ENCODE measurements at places on chromosomes 2 and 18. TPM values are rescaled to one million over a fixed set of nuclear protein-coding genes. Genes with fewer than 3 reads are reported as not detected.

DNA sequence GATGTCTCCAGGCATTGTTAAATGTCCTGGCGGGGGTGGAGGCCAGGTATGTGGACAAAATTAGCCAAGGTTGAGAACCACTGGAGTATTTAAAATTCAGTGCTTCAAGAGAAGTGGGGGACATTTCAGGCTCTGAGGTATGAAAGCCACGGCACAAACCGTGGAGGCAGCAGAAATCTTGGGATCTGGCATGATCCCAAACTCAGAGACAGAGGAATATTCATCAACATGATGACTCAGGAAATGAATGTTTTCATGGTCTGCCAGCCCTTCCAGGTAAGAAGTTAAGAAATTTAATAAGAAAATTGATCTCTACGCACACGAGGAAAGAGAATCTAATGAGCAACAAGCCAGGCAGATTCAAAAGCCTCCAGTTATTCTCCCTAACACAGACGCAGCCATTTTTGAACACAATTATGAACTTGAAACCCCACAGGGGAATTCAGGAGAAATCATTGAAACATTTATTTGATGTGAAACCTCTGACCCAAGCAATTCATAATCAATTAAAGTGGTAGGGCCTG, 11.3 kb upstream of the GRP start:
- no peak for DNase-seq

DNA sequence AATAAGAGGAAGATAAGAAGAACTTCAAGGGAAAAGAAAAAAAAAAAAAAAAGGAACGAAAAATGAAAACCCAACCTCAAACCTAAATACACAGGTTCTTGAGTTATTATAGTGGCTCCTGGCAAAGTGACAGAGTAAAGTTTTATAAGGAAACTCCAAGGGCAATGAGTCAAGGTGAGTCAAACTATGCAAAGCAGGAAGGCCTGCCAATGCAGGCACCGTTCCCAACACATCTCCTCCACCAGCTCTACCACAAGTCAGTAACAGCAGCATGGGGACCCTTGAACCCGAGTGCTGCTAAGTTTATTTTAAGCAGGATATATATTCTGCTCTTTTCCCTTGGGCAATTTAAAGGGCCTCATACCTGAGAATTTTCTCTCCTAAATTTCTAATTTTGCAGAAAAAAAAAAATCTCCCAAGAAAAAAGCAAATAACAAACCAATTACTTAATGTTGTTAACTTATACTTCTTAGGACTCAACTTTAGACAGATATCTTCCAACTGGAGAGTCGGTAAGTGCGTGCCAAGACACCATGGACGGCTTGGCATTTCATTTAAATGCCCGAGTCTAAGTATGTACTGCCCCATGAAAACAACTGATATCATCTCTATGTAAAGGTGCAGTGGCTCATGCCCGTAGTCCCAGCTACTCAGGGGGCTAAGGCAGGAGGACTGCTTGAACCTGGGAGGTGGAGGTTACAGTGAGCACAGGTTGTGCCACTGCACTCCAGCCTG, 75.7 kb upstream of the TFCP2L1 start:
- DNase-seq, result no peak

- DNase-seq, result no peak
Measured at GRCh38 chr2:74507926-74508520, 528 bp upstream of the PCGF1 start.

Gene DUSP2
- polyA plus RNA-seq, result 0.84 TPM

Gene SERPINB3
- polyA plus RNA-seq, result not detected

DNA sequence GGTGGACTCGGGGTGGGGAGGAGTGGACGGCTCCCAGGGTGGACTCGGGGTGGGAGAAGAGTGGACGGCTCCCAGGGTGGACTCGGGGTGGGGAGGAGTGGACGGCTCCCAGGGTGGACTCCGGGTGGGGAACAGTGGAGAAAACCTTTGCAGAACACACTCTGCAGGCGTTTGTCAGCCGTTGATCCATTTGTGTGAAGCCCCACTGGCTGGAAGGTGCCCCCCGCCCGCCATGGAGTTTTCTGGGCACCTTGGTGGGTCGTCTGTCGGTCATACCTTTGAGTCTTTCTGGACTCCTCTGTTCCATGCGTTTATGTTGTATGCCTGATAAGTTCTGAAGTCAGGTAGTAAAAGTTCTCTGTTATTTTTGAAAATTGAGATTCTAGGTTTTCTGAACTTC, 12.5 kb downstream of the CTDP1 start:
- no peak for DNase-seq

Gene ALPI
- polyA plus RNA-seq, result not detected

GRCh38 chr2:176589287-176589686, 320.0 kb downstream of the MTX2 start:
- no peak for DNase-seq

Gene SERPINB13
- polyA plus RNA-seq, result not detected

Gene CDCA7
- 64.1 TPM for polyA plus RNA-seq

DNA sequence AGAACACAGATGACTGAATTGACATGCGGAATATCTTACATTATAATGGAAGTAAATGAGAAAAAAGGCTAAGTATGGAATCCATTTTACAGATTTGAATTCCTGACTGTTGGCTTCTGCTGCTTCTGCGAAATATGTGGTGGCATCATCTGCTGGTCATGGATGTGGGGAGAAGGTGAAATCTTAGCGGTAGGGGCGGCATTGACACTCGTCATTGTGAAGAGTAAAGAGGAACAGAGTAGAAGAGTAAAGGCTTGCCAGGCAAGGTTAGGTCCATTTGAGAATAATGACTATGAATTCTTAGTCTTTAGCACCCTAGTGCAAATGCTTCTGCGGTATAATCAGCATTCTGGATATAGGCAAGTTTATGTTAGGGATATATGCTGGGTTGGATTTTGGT, 32.4 kb downstream of the ACTR3 start:
- DNase-seq, result no peak

Gene SNTG2
- 0.85 TPM for polyA plus RNA-seq

DNA sequence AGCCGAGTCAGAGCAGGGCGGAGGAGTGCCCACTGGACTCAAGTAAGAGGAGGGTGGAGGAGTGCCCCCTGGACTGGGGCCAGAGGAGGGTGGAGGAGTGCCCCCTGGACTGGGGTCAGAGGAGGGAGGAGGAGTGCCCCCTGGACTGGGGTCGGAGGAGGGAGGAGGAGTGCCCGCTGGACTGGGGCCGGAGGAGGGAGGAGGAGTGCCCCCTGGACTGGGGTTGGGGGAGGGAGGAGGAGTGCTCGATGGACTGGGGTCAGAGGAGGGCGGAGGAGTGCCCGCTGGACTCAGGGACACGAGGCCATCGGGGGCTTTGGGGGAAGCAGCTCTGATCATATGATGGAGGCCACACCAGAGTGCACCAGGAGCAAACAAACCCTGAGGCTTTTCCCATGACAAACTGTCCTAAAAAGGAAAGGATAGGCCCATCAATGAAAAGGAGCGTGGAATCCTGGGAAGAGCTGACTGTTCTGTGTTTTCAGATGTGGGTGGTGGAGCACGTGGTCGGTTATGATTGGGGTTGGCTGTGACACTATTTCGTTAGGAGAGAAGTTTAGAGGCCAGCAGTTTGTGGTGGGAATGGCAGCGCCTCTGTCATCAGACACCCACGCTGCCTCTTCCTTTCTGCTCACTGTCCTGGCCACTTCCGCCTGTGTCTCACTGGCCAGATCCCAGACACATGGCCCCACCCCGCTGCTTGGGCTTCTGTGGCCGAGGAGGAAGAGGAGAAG, 24.5 kb upstream of the HPCAL1 start:
- no peak for DNase-seq

Gene GCKR
- polyA plus RNA-seq, result 1.4 TPM

DNA sequence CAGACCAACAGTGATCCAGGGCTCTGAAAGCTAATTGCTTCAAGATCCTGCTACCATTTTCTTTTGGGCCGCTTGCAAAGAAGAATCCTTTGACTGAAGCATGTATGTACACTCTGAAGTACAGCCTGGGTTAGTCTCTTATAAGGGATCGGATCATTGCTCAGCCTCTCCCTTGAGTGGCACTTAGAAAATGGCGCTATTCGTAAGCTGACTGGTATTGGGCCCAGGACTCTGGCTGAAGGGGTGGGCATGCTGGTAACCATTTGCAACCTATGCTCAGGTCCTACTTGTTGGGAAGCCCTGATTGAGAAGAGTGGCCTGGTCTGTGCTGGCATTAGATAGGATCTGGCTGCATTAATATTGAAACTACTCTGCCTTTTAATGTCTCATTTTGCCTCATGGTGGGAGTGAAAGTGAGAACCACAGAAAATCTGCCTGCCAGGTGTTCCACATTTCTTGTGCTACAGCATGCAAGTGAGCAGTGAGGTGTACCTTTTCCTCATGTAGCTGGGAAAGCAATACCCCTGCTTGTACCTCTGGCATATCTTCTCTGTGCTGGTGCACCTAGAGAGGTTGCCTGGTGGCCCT, 661 bp upstream of the MGAT5 start:
- no peak for DNase-seq

- DNase-seq, result peak; percentile 52
Measured at GRCh38 chr18:79790996-79791972, 6.5 kb upstream of the KCNG2 start.

GRCh38 chr2:71643674-71644357, 190.5 kb downstream of the DYSF start:
- no peak for DNase-seq

- DNase-seq, result no peak
Measured at GRCh38 chr2:197786010-197786877, 1.1 kb upstream of the BOLL start.

- no peak for DNase-seq
Measured at GRCh38 chr18:25289001-25289631, 62.9 kb downstream of the ZNF521 start.

DNA sequence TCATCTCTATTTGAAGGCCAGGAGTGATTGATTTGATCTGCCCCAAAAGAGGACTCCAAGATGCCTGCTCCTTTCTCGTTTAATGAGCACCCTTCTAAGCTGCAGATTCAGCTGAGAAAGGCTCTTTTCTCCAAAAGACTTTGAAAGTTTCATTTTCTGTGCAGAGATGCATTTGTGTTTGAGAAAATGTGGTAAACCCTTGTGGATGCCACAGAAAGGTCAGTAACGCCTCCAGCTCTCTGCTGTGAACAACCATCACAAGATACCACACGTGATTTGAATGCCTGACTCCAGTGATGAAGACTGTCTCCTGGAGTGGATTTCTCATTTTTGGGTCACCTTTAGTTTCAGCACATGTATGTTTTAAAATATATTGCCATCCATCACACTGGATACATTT, 35.0 kb upstream of the CCDC85A start:
- no peak for DNase-seq
